AG09319 (cell line): ENCODE measurements at places on chromosomes 12 and 14.

GRCh38 chr14:103871596-103872480 lies 24.5 kb upstream of the PPP1R13B start:
- no peak for DNase-seq

GRCh38 chr12:85283560-85283959 lies 3.5 kb downstream of the ALX1 start:
- no peak for DNase-seq

- no peak for DNase-seq
Measured at GRCh38 chr12:31645924-31646323, 13.6 kb upstream of the ETFBKMT start.

GRCh38 chr14:68701001-68701741 lies 91.7 kb downstream of the ZFP36L1 start:
- DNase-seq: no peak

- DNase-seq: no peak
Measured at GRCh38 chr12:24463375-24463774, 485.5 kb downstream of the BCAT1 start.

DNA sequence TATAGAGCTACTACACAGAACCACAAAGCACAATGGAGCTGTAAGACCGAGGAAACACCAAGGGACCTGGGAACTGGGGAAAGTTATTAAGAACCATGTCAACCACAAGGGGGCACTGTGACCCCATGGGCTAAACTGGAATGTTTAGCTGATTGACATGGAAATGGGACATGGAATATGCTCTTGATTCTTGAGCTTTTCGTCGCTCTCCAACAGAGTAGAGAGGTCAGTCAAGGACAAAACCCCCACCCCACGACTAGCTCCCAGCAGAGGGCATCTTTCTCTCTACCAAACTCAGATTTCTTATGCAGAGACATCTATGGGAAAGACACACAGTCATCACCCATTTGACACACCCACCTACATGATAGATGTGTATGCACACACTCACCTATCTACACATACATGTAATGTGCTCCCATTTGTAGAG lies 10.1 kb downstream of the NDRG2 start:
- peak; percentile 66 for DNase-seq

DNA sequence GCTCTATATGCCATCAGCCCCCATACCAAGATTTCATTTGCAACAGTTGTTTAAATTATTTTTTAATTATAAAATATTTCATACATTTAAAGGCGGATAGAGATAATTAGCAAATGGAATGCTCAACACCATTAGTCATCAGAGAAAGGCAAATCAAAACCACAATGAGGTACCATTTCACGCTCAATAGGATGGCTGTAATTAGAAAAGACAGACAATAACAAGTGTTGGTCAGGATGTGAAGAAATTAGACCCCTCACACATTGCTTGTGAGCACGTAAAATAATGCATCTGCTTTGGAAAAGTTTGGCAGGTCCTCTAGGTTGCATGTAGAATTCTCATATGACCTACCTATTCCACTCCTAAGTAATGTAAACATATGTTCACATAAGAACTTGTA lies 35.3 kb upstream of the EPS8 start:
- no peak for DNase-seq

DNA sequence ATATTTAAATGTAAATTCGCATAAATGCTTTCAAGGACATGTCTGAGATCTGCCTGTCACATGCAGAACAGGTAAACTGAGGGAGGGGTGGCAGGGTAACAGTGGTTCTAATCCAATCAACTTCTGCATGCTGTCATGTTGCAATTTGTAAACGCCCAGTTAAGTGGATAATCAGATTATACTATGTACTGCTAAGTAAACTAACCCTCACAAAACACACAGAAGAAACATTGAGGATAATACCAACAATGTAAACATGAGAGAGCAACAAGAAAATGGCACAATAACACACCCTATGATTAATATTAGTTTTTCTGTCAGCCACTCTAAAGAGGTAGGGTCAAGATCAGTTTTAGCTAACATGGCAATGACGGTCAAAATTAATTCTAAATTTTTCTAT lies 123.7 kb downstream of the KIF21A start:
- DNase-seq: no peak
